ENCODE measurements at places on chromosomes 16 and 17.

DNA sequence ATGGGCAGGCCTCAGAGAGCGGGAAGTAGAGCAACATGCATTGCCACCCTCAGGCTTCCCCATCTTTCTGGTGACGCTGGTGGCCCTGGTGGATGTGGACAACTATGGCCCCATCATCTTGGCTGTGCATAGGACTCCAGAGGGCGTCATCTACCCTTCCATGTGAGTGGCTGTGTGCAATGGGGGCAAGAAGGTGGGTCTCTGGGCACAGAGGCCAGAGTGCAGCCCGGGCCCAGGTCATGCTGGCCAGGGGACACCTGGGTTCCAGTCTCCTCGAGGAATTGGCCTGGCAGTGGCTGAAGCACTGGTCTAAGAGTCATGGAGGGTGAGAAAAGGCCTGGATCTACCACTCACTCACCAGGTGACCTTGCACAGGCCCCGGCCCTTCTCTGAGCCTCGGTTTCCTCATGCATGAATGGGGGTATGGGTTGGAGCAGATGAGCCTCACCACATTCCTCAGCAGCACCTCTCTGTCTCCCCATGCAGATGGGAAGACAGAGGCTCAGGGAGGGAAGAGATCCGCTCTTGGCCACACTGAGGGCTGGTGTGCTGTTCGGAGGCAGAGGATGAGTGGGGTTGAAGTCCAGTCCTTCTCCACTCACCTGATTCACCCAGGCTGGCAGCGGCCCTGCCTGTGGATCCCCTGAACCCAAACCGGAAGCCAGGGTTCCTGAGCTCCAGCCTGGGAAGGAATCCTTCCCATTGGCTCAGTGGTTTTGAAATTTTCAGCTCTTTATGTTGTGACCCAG, 7.2 kb upstream of the ADGRG3 start:
- H3K27me3 ChIP-seq = no peaks in the 10 kb centered on the region
- no peak overlapping the region for H3K4me3 ChIP-seq
- H3K27ac ChIP-seq = no peak overlapping the region
- H3K36me3 ChIP-seq = no peaks in the 10 kb centered on the region
- DNase-seq = no peak

GRCh38 chr17:21756856-21757619, 64.7 kb downstream of the KCNJ18 start:
- H3K36me3 ChIP-seq = no peaks in the 10 kb centered on the region
- H3K4me3 ChIP-seq = no peak overlapping the region
- no peak overlapping the region for H3K27ac ChIP-seq
- no peak for DNase-seq

- DNase-seq = no peak
- no peaks in the 10 kb centered on the region for H3K36me3 ChIP-seq
- peaks cover 8% of the 10 kb centered on the region for H3K4me1 ChIP-seq
- no peaks in the 10 kb centered on the region for H3K27me3 ChIP-seq
These were observed 174.1 kb downstream of the NTN1 start for GRCh38 chr17:9195411-9195810.

GRCh38 chr17:80544655-80545498, at the start of gene RPTOR:
Gene RPTOR, plus strand, starts transcription at chr17:80544838. Its CDS starts 792 bp downstream, at chr17:80545630.
- no peaks in the 10 kb centered on the region for H3K36me3 ChIP-seq
- H3K4me3 ChIP-seq = peak within 1 kb of the TSS; percentile 94
- peaks cover 5% of the 10 kb centered on the region for H3K27me3 ChIP-seq
- peaks cover 32% of the 10 kb centered on the region for H3K4me1 ChIP-seq
- peak within 1 kb of the TSS; percentile 76 for H3K27ac ChIP-seq

- H3K27ac ChIP-seq = no peak overlapping the region
- H3K27me3 ChIP-seq = no peaks in the 10 kb centered on the region
- no peak for DNase-seq
- no peak overlapping the region for H3K4me3 ChIP-seq
- H3K36me3 ChIP-seq = no peaks in the 10 kb centered on the region
These were observed 7.4 kb downstream of the GNAO1 start for GRCh38 chr16:56198755-56199114.

GRCh38 chr16:57589374-57589773, 39.1 kb upstream of the ADGRG1 start:
- DNase-seq = no peak
- H3K27me3 ChIP-seq = no peaks in the 10 kb centered on the region
- H3K36me3 ChIP-seq = no peaks in the 10 kb centered on the region
- H3K4me1 ChIP-seq = peaks cover 33% of the 10 kb centered on the region
- no peak overlapping the region for H3K27ac ChIP-seq

GRCh38 chr17:28579526-28579925, 2.8 kb upstream of the ALDOC start:
- no peaks in the 10 kb centered on the region for H3K27me3 ChIP-seq
- DNase-seq = no peak
- peaks cover 13% of the 10 kb centered on the region for H3K36me3 ChIP-seq
- H3K27ac ChIP-seq = no peak overlapping the region

DNA sequence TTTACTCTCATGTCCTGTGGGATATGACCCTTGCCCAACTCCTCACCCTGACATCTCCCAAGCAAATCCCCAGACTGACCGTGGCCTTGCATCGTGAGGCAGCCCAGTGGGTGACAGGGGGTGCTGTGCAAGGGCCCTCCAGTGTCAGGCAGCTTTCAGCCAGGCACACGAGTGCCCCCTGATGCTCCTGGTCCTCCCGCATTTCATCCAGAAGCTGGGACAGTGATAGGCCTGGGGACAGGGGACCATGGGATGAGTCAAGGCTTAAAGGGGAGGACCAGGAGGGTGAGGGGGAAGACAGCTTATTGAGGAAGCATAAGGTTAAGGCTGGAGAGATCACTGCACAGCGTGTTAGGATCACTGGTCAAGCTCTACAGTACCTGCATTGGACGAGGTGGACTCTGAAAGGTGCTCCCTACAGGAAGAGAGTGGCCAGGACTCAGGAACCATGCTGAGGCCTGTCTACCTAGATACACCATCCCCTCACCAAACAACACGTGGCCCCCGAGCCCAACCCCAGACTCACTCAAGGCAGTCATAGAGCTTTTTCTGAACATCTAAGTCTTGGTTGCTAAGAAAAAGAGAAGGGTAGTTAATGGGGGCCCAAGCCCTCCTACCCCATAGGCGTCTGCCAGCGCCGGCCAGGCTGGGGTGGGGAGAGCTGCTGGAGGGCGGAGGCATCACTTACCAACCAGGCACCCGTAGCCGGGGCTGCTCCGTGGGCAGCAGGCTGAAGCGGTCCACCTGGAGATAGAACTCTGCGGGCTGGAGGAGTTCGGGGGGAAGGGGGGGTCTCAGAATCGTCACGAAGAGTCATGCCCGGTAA, 998 bp downstream of the ACD start:
- H3K4me1 ChIP-seq = peaks cover 20% of the 10 kb centered on the region
- peaks cover 21% of the 10 kb centered on the region for H3K27me3 ChIP-seq
- no peak for DNase-seq
- peak overlapping the region; percentile 92 for H3K27ac ChIP-seq
- H3K4me3 ChIP-seq = peak overlapping the region; percentile 60

DNA sequence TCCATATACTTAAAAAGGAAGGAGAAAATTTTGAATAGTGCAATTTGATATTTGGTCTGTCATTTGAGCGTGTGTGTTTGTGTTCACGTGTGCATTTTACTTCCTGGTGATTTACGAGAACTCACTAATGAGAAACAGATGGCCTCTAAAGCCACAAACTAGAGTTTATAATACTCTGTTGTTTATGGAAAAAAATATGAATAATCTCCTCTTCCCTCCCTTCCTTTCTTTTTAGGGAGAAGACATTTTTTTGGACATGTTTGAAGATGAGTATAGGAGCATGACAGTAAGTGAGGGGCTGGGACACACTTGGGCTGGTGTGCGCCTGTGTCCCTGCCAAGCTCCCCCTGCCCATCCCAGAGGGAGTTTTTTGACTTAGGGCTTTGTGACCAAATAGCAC, 102.7 kb downstream of the CLEC16A start:
- no peaks in the 10 kb centered on the region for H3K27me3 ChIP-seq
- no peaks in the 10 kb centered on the region for H3K4me1 ChIP-seq
- no peak for DNase-seq

DNA sequence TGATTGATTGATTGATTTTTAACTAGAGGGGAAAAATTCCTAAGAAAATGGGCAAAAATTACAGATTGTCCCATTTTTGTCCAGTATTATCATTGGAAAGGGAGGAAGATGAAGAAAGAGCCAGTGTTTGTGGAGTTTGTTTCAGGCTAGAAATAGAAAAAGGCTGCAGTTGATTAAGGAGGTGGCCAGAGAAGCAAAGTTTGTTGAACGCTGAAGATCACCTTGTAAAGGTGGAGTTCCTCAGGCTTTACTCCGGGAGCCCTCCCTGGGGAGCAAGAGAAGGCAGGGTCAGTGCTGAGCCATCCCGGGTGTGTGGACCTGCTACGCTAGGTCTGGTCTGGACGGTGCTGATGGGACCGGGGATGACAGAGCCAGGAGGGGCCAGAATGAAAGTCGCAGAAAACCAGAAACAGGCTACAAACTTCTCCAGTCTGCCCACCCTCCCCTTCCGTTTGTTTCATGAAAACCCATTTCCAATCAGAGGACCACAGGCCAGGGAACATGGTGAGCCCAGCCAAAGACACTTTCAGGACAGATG, 222.6 kb upstream of the FOXF1 start:
- peaks cover 93% of the 10 kb centered on the region for H3K27me3 ChIP-seq
- H3K27ac ChIP-seq = no peak overlapping the region
- no peaks in the 10 kb centered on the region for H3K36me3 ChIP-seq
- no peak overlapping the region for H3K4me3 ChIP-seq

Measured in heart right ventricle (tissue), 16 donors.